ENCODE measurements at places on chromosomes 6 and 20.
A peak's percentile ranks its signal among the peaks of the same experiment; 100 is the strongest.

- no peak for DNase-seq
Observed at GRCh38 chr6:6966569-6966968, 141.2 kb upstream of the RREB1 start.

- DNase-seq = peak; percentile 14
Observed at GRCh38 chr6:99151634-99152346, 197.7 kb downstream of the FAXC start.

GRCh38 chr6:105202486-105202885 is 22.7 kb upstream of the POPDC3 start:
- no peak for DNase-seq

DNA sequence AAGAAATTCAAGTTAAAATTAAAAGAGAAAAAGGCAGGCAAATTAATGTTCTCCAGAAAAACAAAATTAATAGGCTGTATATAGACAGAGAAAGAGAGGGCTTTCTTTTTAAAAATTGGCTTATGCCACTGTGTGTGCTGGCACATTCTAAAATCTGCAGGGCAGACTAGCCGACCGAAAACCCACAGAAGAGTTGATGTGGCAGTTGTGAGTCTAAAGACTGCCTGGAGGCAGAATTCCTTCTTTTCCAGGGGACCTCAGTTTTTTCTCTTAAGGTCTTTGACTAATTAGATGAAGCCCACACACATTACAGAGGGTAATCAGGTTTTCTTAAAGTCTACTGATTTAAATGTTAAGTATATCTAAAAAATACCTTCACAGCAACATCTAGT is 85.7 kb downstream of the GJA1 start:
- no peak for DNase-seq

GRCh38 chr6:36177166-36177565 is 19.4 kb upstream of the BRPF3 start:
- DNase-seq = no peak

GRCh38 chr6:135851442-135852271 is at the start of gene PDE7B:
PDE7B (plus strand) TSS chr6:135851701.
- DNase-seq = no peak

- no peak for DNase-seq
Observed at GRCh38 chr6:49782293-49782692, 4.8 kb downstream of the PGK2 start.

- DNase-seq = no peak
Observed at GRCh38 chr6:105113422-105113821, 66.4 kb downstream of the POPDC3 start.

- DNase-seq = no peak
Observed at GRCh38 chr6:163159110-163159509, 255.4 kb upstream of the QKI start.

Measured in NCI-H345 (cell line).